Fibroblast of skin of abdomen (primary cell): ENCODE measurements at places on chromosomes 4 and X.

DNA sequence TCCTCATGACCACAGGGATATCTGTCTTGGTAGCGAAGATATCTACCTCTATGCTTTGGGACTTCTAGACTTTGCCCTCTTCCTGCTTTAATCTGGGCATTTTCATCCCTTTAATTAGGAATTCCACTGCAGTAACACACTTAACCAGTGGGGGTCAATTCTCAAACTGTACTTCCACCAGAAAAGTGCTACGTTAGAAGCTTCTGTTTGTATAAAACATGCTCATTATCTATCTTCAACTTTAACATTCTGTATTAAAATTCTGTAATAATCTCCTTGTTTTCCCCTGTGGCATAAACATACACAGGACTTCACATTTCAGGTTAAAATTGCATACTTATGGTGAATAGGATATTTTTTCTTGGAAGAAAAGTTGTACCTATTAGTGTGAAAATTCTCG lies 105.6 kb downstream of the AMMECR1 start:
- DNase-seq: no peak

DNA sequence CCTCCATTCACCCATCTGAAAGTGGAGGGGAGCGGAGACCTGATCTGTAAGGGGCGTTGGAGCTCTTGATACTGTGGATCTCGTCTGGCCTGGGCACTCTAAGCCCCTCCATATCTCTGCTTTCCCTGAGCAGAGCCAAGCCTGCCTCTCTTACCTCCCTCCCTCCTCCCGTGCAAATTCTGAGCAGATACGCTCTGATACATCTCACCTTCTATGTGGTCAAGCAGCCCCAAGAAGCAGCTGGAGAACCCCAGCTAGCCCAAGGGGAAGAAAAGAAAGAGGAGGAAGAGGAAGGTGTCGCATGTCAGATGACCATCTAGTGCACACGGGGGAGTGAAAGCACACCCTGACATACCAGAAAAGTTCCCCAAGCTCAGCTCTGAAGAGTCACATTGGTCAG lies 1.9 kb upstream of the DGAT2L6 start:
- DNase-seq: no peak

DNA sequence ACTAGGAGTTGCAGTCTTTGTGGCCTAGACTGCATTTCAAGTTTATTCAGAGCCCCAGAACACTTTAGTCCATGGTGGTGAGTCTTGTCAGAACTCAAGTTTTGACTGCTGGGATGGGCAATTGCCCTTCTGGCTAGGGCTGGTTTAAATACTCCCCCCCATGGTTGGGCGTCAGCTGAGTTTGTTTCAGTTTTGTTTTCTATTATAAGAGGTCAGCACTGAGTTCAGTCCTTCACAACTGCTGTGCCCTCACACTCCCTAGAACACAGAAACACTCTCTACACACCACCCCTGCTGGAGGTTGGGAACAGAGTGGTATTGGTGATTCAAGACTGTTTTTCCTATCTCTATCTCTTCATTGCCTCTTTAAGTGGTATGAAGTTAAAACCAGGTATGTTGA lies 217.0 kb downstream of the GUCY2F start:
- no peak for DNase-seq

- DNase-seq: no peak
Measured at GRCh38 chr4:7652006-7652405, 217.3 kb upstream of the PSAPL1 start.

DNA sequence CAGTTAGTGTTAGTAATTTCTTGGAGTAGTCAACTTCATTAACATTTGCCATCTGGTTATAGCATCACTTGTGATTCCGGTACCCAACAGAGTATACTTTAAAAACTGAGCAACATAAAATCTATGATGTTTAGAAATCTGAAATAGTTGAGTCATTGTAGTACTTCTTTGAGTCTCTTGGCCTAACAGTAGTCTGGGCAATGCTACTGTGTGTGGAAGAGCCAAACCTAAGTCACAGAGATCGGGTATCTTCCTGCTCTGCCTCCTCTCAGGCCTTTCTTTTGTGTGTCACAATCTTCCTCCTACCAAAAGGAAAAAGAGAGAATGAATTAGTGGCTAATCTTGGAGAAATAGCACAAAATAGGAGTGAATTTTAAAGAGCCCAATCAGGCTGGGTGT lies 25.5 kb downstream of the DCUN1D4 start:
- no peak for DNase-seq

- DNase-seq: no peak
Measured at GRCh38 chr4:154516318-154517029, 24.9 kb upstream of the DCHS2 start.
